ENCODE measurements at places on chromosomes 11 and 22. TPM values are rescaled to one million over a fixed set of nuclear protein-coding genes. Genes with fewer than 3 reads are reported as not detected.

DNA sequence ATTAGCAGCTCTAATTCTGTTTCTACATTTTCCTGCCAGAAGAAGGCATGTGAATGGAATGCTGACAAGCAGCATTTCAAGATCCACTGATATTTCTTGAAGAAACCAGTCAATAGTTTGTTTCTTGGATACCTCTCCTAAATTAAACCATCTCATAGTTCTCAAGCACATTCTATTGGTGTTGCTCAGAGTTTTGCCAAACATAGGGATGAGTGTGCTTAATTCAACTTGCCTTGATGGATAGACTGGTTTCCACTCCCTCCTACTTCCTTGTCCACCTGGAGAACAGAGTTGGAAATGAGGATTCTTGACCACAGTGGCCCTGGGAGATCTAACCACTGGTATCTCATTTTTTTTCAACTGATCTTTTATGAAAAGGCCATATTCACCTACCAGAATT is 29.8 kb upstream of the DDX10 start:
- peak; percentile 19 for DNase-seq

GRCh38 chr11:7896009-7896785 is 34.9 kb downstream of the OR10A6 start:
- no peak for DNase-seq

- DNase-seq, result no peak
Measured at GRCh38 chr11:5247472-5248192, 2.0 kb downstream of the HBG1 start.

DNA sequence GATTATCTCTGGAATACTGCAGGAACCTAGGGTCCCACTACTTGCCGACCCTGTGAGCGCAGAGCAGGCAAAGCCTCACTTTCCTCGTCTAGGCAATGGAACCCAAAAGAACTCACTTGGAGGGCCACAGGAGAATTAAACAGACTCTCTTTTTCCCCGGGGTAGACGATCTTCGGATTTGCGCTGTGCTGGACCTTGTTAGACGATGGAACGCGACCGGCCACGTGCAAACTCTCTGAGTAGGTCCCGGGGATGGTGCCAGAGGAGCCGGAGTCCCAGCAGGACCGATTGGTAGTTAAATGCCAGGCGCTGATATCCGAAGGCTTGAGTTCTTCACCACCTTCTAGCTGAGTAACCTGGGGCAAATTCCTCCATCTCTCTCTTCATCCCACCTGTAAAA is 1.0 kb upstream of the SLC1A2 start:
- DNase-seq, result no peak

The KDM4E gene
- total RNA-seq, result not detected

The CACNA1I gene
- total RNA-seq, result not detected
